CD4-positive, alpha-beta T cell treated with Interleukin-6 for 4 hours (primary cell): ENCODE measurements at places on chromosomes 2 and 18.

GRCh38 chr2:164911832-164912231 is 43.5 kb downstream of the SLC38A11 start:
- DNase-seq, result no peak

GRCh38 chr2:241315879-241316631 is at the start of gene SEPTIN2:
SEPTIN2 (plus strand) TSS chr2:241315925; CDS start chr2:241324233, 8,308 bp downstream.
- peak; percentile 79 for DNase-seq

GRCh38 chr18:35692866-35693265 is 111.3 kb downstream of the GALNT1 start:
- no peak for DNase-seq

GRCh38 chr2:101153787-101154186 is 2.6 kb upstream of the TBC1D8 start:
- DNase-seq, result no peak

DNA sequence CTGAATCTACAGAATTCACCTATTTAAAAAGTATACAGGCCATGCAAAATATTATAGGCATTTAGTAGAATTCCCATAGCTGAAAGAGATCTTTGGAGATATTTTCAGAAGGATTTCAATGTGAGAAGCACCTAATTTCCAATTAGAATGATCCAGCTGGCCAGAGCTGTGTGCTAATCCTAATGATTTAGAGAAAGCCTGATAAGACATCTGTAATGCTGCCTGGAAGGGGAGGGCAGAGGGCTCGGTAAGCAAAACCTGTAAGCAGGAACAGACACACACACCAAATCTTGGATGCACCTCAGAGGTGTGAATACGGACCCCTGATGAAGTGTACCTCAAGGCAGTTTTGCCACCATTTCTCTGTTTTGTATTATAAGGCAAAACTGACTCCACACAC is 14.0 kb downstream of the SERTAD2 start:
- no peak for DNase-seq

DNA sequence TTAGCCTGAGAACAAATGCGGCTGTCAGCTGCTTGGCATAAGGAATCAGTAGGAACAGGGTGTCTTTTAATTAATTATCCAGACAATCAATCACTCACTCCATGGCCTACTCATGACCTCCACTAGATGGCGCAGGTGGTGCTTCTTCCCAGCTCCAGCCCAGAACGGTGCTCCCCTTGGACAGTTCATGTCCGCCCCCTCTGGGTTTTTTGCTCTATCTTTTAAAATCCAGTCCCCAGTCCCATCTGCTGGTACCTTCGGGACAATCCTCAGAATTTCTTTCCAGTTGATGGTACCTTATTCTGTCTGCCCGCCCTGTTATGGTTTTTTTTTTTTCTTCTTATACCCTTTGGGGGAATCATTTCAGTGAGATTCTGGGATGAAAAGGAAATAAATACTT is 99.8 kb downstream of the CACNB4 start:
- DNase-seq, result peak; percentile 50

DNA sequence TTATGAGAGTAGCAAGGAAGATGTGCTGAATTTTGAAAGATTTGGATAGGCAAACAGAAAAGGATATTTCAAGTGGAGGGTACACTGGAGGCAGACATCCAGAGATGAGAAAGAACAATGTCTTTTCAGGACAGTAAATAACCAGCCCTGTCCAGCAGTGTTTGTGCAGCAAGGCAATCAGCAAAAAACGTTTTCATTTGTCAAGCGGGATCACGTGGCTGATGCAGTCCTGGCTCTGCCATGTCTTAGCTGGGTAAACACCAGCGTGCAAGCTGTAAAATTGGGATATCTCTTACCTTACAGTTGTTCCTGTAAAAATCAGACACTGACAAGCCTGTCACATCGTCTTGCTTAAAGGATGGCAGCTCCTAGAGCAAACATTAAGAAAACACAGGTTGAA is 67.8 kb downstream of the CWC22 start:
- no peak for DNase-seq

DNA sequence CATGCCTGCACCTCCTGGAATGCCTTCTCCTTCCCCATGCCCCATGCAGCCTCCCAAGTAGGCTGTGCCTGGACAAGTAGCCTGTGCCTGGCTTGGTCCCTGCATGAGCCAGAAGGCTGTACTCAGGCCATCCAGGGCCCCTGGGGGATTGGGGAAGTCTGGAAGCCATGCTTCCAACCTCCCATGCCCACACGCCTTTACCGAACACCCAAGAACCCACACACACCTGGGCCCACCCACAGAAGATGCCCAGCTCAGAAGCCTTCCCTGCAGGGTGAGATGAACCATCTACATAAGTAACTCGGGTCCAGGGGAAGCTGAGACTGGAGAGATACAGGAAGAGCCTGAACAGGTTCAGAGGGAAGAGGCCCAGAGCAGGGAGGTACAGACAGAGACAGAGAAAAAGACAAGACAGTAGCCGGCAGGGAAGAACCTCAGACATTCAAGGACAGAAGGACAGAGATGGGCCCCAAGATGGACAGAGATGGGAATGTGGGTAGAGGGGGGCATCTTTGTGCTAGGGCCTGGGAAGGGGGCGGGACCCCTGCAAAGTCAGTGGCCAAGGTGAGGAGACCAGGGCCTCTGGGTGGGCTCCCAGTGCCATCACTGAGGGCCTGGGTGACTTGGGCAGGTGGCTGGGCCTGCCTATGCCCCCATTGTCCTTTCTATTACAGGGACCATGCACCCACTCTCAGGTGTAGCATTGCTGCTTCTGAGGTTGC is 4.3 kb downstream of the BIN1 start:
- no peak for DNase-seq

DNA sequence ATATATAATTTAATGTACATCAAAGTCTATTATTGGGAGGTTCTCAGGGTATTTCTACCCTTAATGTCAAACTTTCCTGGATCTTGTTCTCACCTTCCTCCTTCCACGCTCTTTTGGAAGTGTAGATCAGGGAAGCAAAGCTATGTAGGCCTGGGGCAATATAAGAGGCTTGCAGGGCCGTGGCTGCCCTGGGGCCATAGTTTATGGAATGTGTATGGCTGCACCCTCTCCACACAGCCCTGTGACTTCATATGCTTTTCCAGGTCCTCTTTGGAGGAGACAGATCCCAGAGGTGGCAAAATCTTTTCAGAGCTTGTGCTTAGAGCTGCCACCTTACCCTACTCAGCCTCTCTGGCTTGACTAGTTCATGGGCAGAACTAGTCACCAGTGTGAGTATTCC is 82.9 kb downstream of the PLB1 start:
- no peak for DNase-seq

- no peak for DNase-seq
Observed at GRCh38 chr2:79191816-79192215, 32.3 kb upstream of the REG3A start.

- peak; percentile 52 for DNase-seq
Observed at GRCh38 chr18:47931718-47932103, 1.3 kb upstream of the SMAD2 start.

DNA sequence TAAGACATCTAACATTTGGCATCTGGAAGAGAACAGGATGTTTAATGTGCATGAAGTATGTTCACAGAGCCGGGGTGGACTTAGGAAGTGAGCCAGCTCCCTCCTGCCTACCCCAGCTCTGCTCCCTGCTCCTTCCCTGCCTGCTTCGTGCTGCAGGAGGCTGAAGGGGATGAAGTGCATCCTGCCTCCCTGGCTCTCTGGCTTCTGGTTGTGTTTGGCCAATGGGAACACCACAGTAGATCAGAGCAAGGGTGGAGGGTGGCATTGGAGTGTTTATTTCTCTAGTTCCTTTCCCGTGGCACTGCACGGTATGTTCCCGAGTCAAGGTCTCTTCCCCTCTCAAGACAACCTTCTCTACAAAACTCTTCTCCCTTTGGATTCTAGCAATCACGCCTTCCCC is 379.9 kb downstream of the CLIP4 start:
- no peak for DNase-seq

- DNase-seq, result no peak
Observed at GRCh38 chr2:106075048-106075447, 119.1 kb downstream of the UXS1 start.

GRCh38 chr2:140502951-140503630 is 1627.7 kb downstream of the LRP1B start:
- DNase-seq, result no peak

DNA sequence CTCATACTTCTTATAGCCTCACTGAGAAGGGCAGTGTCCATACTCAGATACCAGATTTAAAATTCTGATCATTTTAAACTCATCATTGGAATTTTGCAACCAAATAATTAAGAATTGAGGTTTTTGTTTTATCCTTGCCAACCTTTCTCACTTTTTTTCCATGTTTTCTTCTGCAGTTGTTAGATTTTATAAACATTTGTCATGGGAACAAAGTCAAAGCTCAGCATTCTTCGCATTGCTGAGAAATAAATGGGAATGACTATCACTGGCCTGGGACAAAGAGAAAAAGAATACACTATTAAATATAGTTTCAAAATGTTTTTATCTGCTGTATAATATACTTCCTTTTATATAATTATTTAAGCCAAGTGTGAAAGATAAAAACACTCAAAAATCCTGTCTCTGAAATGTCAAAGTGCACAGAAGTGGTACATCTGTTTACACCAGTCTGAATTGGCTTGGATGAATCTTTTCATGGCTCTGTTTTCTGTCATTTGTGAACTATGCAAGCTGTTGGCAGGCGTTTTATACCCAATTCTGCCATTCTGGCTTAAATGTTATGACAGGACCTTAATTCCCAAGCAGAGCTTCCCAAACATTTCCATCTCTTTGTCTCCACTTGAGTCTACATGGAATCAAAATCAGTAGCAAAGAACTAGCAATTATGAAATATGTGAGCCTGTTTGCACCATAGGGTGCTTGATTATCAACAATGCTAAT is 249.3 kb upstream of the SYT4 start:
- no peak for DNase-seq

- DNase-seq, result peak; percentile 7
Observed at GRCh38 chr2:73291461-73292315, 1.7 kb downstream of the EGR4 start.

DNA sequence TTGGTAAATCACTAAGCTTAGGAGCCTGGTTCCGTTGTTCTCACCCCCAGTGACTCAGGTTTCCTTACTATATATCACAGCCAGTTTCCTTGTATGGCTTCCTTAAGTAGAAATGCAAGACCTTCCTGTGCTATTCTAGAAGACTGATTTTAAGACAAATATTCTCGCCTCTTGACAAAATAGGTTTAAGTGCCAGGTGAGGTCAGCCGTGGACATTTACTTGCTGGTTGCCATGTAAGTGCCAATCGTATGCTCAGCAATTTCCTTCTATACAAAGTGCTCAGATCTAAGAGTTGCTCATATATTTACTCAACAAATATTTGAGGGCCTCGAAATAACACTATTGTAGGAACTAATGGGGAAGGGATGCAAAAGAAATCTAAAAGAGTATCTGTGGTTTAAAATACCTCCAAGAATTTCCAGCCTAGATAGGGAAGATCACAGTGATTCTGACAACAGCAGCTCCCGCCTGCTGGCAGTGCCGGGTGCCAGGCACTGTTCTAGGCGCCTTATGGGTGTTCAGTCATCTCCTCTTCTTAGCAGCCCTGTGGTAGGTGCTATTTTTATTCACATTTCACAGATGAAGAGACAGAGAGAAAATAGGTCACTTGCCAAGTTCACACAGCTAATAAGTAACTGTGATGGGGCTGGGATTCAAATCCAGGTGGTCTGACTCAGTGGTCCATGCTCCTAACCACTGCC is 95.3 kb upstream of the B3GNT7 start:
- no peak for DNase-seq

DNA sequence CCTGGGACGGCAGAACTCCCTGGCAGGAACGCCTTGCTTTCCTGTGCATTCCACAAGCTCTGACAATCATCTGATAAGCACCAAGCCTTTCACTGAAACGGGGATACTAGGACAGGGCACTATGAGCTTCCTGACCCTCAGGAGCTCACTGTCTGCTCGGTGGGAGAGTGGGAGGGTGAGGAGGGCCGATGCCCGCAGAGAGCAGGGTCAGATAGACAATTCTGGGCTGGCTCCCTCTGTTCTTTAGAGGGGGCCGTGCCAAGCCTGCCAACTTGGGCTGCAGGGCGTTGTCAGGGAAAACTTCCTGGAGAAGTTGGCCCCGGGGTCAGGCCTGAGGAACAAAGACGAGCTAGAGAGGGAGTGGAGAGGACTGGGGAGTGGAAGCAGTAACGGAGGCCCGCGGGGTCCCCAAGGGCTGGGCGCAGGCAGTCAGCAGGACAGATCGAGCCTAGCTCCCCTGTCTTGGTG is 82.0 kb downstream of the CTAGE1 start:
- DNase-seq, result no peak

DNA sequence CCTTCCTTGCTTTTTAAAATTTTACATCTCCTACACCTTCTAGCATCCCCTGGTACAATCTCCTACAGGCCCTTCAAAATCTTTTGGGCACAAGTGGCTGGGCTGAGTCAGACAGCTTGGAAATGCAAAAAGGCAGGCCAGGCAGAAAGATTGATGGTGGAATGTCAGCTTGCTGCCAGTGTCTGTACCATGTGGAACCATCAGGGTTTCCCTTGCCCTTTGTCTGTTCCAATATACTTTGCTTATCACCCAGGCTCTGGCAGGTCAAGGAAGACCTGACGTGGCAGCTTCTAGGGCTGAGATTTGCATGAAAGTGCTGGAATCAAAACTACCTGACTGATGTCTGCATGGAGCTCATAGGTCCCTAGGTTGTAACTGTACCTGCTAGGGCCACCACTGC is 33.3 kb downstream of the GPR39 start:
- no peak for DNase-seq
